Omental fat pad (tissue), 4 donors: ENCODE measurements at places on chromosomes 1 and 21. TPM values are rescaled to one million over a fixed set of nuclear protein-coding genes. Genes with fewer than 3 reads are reported as not detected.

Gene B4GALT2
- 67.9 TPM for total RNA-seq

GRCh38 chr1:162182090-162182489 lies 112.6 kb downstream of the NOS1AP start:
- no peak for DNase-seq

GRCh38 chr1:244239261-244239770 lies 188.2 kb downstream of the ZBTB18 start:
- no peak for DNase-seq

DNA sequence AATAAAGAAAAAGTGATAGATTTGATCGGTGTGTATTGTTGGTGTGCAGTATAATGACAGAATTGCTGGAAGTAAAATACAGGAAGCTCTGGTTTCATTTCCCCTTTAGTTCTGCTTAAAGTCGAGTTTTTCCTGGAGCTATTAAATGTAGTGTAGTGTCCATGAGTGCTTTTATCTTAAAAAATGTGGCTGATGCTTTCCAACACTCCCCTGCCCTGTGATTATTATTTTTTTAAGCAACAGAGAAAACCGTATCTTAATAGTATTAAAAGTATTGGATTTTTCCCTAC lies 1.1 kb downstream of the LGALS8 start:
- no peak for DNase-seq

DNA sequence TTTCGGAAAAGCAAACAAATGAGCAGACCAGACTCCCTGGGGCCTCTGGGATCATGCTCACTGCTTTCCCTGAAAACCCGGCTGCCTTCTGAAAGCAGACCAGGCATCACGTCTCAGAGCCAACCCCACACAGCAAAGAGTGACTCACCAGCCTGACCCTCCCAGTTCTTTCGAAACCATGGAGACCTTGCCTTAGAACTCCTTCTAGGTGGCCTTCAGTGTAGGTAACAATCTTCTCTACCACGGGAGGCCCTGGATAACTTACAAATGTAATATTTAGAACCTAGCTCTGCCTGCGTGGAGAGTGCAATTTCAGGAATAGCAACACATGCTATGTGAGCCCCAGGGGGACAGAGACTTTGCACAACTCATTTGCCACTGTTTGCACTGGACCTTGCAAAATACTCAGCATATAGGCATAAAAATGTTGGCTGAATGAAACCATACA lies 105.2 kb downstream of the SUSD4 start:
- no peak for DNase-seq

- DNase-seq: no peak
These were observed 127.4 kb downstream of the PATJ start for GRCh38 chr1:61869691-61870109.

- no peak for DNase-seq
These were observed 60.9 kb downstream of the AK5 start for GRCh38 chr1:77342745-77343144.

Gene WDR3
- total RNA-seq: 10.7 TPM

- DNase-seq: no peak
These were observed 20.6 kb downstream of the ESPN start for GRCh38 chr1:6445062-6445763.

DNA sequence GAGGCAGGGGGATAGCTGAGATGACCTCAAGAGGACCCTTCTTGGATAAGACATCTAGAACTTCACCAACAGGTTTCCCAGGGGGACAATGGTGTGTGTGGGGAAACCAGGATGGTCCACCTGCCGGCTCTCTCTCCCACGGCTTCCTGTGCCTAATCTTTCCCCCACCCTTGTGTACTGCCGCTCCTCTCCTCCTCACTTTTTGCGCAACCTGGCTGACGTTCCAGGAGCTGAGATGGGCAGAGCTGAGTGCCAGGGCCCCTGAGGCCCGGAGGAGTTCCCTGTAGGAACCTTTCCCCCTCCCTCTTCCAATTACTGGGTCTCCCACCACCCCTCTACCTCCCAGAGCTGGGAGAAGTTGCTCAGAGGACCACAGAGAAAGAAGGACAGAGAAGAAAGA lies 6.9 kb downstream of the SLC26A9 start:
- no peak for DNase-seq

GRCh38 chr1:5198328-5198727 lies 543.9 kb downstream of the AJAP1 start:
- DNase-seq: no peak

Gene FMN2
- total RNA-seq: 4.3 TPM

DNA sequence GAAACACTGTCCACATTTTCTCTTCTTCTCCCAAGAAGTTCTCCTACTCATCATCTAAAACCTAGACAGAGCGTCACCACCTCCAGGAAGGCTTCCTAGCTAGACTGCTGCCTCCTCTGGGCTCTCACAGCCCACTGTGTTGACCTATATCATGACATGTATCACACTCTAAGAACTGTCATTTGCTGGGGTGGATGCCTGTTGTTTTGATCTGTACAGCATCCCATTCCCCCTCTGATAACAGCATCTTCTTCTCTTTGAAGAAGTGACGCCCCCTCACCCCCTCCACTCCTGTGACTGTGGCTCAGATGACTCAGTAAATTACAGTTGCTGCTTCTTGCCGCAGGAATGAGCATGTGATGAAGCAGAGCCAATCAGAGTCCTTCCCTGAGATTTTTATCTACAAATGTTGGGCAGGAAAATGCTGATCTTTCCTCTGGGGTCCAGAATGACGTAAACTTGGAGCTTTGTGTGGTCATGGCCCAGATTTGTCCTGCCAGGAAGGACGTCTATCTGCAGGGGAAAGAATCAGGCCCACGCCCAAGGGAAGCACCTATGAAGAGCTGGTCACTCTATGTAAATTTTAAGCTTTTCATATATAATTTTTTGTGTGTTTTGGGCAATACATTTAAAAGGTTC lies 28.0 kb upstream of the FOXO6 start:
- DNase-seq: no peak

DNA sequence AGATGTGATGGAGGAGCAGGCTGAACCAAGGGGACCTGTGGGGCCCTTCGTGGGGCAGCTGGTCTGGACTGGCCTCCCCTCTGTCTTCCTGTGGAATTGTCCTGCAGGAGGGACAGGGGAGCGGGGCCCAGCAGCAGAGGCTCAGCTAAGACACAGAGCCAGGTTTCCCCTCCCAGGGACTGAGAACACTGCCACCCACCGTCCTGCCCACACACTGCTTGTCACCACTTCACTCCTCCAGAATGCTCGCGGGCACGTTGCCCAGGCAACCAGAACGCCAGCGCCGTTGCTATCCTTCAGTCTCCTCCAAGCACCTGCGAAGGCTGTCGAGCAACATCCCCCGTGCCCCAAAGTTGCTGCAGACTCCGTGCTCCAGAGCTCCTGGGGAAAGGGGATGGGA lies 46.4 kb downstream of the AJAP1 start:
- DNase-seq: no peak

Gene TESK2
- total RNA-seq: 4.1 TPM

GRCh38 chr1:34444516-34444915 lies 267.8 kb downstream of the C1orf94 start:
- no peak for DNase-seq

Gene FAM3B
- 1.8 TPM for total RNA-seq

Gene KIF17
- 14.8 TPM for total RNA-seq

Gene MIER1
- 30.9 TPM for total RNA-seq

GRCh38 chr1:239386453-239387303 lies at the start of gene CHRM3:
CHRM3 (plus strand) TSS chr1:239386568; CDS start chr1:239907452, 520,884 bp downstream.
- DNase-seq: peak; percentile 27

DNA sequence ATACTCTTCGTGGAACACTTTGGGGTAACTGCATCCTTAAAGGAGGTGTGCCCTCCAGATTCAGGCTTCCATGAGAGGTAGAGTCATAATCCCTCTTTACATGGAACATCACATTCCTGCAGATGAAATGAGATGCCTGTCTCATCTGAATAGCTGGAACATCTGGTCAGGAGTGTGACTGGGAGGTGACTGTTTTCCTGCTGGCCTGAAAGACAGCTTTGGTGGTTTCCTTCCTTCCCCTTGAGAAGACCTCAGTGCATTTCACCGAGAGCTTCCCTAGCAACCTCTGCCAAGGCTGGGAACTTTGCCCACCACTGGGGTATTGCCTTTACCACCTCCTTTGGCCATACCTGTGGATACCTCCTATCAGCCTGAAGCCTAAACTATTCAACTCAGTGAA lies 46.7 kb upstream of the GUCA2A start:
- no peak for DNase-seq

Gene IL6R
- total RNA-seq: 98.1 TPM

- no peak for DNase-seq
These were observed 43.7 kb downstream of the KIF21B start for GRCh38 chr1:200979574-200980451.

GRCh38 chr1:42328916-42329496 lies 6.0 kb downstream of the FOXJ3 start:
- DNase-seq: no peak

Gene TMCO1
- total RNA-seq: 62.5 TPM

Gene ALX3
- not detected for total RNA-seq

DNA sequence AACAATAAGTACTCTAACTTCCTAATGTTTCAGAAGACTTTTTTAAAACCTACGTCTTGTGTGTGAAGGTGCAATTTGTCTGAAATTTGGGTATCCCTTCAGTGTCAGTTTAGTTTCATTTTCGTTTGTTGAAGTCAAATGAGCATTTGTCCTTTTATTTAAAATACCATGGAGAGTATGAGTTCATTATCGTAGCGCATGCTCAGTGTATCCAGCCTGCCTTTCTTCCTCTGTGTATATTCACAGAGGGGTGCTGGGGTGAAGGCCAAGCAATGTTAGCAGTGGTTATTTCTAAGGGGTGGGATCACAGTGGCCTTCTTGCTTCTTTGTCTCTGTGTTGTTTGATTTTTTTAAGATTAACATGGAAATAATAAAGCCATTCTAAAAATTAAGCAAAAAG lies 43.2 kb downstream of the CNN3 start:
- DNase-seq: no peak

DNA sequence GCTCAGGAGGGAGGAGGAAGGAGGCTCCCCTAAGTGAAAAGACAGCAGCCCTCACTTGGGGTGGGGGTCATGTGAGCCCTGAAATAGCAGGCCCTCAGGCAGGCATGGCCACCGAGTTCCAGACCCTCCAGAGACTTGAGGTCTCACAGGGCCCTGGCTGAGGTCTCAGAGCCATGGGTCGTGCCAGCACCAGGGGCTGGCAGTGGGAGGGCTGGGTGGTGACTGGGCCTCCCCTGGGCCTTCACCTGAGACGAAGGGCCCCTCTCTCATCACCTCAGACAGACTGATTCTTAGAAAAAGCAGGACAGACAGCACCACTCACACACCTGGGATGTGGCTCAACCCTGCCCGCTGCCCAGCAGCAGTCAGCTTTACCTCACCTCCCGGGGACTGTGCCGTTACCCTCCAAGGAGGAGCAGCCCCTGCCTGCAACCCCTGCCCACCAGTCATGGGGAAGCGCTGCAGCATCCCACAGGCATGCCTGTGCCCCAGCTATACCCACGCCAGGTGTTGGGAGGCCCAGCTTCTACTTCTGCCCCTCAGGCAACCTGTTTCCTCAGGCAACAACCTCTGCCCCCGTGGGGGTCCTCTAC lies 42.6 kb upstream of the LRP8 start:
- no peak for DNase-seq

DNA sequence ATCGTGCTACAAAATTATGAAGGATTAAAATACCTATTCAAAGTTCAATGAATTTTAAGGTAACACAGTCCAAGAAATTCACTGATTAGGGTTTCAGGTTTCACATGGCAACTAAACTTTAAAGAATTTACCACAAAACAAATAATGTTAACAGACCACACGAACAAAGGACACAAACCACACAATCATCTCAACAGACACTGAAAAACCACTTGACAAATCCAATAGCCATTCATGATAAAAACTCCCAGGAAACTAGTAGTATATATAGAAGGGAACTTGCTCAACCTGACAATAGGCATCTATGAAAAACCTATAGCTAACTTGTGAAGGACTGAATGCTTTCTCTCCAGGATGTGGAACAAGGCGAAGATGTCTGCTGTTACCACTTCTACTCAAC lies 21.1 kb upstream of the SH2D5 start:
- no peak for DNase-seq

DNA sequence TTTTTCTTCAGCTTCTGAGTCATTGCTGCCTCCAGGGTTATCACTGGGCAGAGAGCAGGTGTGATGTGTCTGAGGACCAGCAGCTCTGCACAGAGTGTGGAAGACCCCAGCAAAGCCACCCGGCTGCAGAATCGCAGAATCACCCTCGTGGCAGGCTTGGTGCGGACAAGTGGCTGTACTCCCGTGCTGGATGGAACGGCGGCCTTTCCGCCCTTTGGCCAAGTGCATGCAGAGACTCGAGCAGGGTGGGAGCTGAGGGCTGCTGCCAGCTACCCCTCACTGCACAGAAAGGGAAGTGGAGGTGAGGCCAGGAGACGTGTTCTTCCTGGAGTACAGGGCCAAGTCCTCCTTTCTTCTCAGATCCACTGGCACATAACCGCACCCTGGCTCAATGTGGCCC lies 162.5 kb downstream of the PCBP3 start:
- no peak for DNase-seq

- DNase-seq: no peak
These were observed 55.4 kb upstream of the SCYL3 start for GRCh38 chr1:169949139-169949538.

Gene NMNAT2
- total RNA-seq: 11.3 TPM

GRCh38 chr1:175597969-175598765 lies 145.2 kb downstream of the TNR start:
- DNase-seq: no peak

GRCh38 chr1:85363521-85363920 lies 87.1 kb upstream of the BCL10 start:
- no peak for DNase-seq

Gene PRR9
- total RNA-seq: 5.4 TPM

DNA sequence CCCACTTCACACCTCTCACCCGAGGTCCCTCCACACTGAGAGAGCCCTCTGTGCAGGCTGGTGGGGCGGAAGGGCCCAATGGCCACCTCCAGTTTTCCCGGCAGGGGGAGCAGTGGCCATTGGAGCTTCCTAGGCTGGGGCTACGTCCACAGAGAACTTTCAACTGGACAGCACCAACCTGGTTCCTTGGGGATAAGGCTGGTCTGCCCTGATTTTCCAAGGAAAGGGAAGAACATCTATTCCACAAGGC lies 20.3 kb upstream of the LAPTM5 start:
- no peak for DNase-seq

DNA sequence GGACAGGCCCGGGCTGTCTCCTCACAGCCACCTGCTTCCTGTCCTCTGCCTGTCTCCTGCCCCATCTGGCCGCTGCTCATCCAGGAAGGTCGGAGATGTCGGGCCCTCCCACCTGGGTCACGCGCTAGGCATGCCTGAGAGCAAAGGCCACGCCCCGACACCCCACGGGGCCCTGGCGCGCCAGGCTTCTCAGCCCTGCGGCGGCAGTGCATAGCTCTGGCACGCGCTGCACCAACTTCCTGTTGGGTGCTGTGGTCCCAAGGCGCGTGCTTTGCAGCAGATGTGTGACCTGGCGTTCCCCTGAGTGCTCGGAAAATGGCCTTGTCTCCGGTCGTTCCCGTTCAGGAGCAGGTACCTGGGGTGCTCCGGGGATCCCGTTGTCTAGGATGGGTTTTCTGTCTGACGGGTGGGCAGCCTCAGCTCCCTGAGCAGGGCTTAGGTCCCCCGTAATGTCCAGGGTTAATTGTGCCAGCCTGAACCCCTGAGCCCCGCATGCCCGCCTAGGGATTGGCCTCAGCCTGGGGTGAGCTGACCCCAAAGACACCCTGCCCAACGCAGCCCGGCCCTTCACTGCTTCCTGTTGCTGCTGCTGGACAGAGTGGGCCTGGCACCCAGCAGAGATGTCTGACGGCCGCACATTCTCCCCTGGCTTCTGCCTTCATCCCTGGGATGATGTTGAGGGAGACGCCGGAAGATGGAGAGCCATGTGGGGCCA lies 19.4 kb upstream of the KCNAB2 start:
- peak; percentile 34 for DNase-seq
